ENCODE measurements at places on chromosomes 16 and 17.

DNA sequence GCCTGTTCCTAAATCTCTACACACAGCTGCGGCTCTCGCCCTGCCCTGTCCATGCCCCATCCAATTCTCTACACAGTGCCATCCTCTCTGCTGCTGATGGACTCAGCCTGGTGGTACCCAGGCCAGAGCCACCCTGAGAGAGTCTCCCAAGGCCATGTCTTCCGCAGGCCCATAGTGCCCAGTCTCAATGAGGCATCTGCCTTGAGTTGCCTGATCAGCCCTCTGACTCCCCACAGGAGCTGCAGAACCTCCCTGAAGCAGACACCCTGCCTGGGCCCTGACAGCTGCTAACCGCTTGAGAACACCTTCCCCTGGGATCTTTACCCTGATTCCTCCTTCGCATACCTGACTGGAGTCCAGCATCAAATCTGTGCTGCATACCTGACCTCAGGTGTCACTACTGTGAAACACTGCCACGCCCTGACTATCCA is 13.3 kb downstream of the TSPOAP1 start:
- no peak for DNase-seq

DNA sequence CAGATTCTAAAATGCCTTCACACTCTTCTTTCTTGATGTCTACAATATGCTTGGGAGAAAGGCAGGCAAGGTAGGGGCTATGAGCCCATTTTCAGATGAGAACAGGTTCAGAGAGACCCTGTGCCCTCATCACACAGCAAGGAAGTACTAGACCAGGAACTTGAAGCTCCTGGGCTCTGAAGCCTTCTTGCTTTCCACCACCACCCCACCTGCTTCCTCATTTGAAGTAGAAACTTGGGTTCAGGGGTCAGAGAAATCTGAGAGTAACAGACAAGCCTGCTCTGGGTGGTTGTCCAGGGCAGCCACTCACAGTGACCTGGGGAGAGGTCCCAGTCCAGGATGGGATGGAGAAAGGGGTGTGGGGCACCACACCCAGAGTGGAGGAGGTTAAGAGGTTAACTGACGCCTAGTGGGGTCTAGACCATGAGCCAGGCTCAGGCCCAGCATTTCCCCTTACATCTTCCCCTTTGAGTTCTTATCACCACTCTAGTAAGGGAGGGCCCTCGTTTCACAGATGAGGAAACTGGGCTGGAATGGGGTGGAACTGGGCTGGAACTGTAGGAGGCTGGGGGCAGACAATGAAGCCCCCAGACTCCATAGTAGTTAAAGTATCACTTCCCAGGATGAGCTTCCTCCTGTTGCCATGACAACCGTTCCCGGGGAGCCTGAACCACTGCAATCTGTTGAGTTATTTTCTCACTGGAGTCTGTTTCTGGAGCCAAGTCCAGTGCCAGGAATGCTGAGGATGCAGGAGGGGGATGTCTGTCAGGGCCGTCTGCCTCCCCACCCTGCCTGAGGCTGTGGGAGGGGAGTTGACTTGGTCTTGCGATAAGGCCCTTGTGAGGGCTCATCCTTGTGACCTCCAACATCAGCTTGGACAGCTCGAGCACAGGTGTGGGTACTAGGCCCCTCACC is 16.2 kb upstream of the PHF12 start:
- DNase-seq, result no peak

GRCh38 chr17:38400286-38400685 is 28.0 kb upstream of the ARHGAP23 start:
- DNase-seq, result no peak

DNA sequence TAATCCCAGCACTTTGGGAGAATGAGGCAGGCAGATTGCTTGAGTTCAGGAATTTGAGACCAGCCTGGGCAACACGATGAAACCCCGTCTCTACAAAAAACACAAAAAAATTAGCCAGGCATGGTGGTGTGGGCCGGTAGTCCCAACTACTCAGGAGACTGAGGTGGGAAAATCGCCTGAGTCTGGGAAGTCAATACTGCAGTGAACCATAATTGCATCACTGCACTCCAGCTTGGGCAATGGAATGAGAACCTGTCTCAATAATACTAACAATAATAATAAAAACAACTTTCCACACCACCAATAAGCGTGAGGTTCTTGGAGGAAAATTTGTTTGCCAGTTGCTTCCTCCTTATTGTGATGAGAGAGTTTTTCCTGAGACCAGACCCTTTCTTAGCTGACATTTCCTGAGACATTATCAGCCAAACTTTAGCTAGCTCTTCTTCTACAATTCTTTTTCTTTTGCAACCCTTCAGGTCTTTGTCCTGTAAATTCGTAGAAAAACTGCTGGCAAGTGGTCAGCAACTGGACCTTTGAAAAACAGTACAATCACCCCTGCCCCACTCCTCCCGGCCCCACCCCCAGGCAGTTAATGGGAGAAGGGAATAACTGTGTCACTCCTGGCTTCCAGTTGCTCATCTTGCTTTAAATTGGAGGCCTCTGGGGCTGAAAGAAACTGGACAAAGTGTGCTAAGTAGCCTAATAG is 3.5 kb upstream of the EZH1 start:
- DNase-seq, result no peak
